SJSA1 (cell line): ENCODE measurements at places on chromosomes 6 and 20. TPM values are rescaled to one million over a fixed set of nuclear protein-coding genes. Genes with fewer than 3 reads are reported as not detected.

OR2B6 gene
- not detected in 2 replicates for total RNA-seq

APCDD1L gene
- 0.24 TPM in 1 of 2 replicates, not detected in the other for total RNA-seq

SOX12 gene
- total RNA-seq, result 3.6 TPM in 2 replicates

ENPP4 gene
- total RNA-seq, result 12.6 and 14.3 TPM in 2 replicates

TP53TG5 gene
- not detected in 2 replicates for total RNA-seq

CARMIL1 gene
- total RNA-seq, result 21.2 and 22.2 TPM in 2 replicates

GRCh38 chr6:142566628-142567396 is 265.0 kb downstream of the ADGRG6 start:
- no peak for DNase-seq

- DNase-seq, result no peak
Measured at GRCh38 chr20:25509084-25509483, 76.2 kb downstream of the NINL start.

- DNase-seq, result no peak
Measured at GRCh38 chr20:62430866-62431447, 3.6 kb upstream of the RBBP8NL start.

DNA sequence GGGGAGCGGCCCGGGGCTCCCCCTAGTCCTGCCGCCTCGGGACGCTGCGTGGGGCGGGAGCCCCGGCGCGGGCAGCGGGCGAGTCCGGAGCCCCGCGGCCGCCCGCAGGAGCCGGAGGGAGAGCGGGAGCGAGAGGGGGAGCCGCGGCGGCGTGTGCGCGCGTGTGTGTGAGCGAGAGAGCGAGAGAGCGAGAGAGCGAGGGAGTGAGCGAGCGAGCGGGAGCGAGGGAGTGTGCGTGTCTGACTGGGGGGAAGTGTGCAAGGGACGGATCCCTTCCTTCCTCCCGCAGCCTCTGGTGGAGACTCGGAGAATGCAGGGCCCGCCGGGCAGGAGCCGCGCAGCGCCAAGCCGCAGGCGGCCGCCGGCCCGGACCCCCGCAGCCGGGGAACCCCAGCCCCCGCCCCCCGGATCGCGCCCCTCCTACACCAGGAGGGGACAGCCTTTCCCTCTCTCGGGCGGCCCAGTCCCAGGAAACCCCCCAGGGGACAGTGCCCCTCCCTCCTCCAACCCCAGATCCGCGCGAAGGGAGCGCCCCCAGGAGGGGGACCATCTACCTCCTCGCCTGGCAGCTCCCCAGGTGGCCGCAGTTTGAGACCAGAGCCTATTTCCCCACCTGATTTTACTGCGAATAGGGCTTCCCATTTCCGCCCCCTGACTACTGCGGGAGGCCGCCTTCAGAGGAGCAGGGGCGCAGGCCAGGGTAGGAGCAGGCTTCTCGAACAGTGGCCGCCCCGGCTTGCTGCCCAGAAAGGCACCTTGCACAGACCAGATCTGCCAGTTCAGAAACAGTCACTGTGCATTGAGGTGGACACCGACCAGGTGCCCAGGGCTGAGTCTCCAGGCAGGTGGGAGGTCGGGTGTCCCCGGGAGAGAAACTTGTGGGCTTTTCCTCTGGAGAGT is at the start of gene CDH22:
CDH22 (minus strand) TSS at position 241 of the 900 bp plus-strand sequence. CDS start 57,204 bp downstream, outside the sequence.
- no peak for DNase-seq

DNA sequence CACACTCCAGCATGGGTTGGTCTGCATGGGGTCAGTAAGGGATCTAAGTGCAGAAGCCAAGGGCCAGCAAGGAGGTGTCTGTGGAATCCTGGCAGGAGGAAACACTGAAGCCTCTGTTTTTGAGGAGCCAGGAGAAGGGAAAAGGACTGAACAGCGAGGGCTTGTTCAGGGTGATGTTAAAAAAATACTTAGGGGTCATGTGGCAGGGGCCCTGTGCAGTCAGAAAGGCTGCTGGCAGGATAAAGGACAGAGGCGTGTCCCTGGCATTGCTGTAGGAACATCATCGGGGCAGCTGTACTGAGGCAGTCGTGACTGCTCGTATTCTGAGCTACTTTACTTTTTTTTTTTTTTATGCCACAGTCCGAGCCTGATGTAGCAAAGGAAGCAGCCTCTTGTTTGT is 127.1 kb upstream of the ZFP64 start:
- no peak for DNase-seq

DNA sequence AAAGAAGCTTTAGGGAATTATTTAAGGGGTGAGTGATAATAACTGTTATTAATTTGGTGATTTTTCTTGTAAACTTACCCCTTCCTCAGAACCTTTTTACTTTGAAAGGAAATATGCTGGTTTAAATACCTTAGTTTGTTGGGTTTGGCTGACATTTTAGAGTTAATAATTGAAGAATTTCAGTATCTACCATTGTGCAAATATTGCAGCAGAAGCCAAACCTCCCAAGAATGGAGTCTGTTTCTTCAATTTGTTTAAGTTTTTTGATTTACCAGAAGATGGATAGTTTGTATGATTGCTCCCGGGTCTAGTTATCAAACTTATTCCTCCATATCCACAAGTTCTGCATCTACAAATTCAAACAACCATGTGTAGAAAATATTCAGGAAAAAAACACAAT is 77.1 kb downstream of the ATRN start:
- no peak for DNase-seq

DNA sequence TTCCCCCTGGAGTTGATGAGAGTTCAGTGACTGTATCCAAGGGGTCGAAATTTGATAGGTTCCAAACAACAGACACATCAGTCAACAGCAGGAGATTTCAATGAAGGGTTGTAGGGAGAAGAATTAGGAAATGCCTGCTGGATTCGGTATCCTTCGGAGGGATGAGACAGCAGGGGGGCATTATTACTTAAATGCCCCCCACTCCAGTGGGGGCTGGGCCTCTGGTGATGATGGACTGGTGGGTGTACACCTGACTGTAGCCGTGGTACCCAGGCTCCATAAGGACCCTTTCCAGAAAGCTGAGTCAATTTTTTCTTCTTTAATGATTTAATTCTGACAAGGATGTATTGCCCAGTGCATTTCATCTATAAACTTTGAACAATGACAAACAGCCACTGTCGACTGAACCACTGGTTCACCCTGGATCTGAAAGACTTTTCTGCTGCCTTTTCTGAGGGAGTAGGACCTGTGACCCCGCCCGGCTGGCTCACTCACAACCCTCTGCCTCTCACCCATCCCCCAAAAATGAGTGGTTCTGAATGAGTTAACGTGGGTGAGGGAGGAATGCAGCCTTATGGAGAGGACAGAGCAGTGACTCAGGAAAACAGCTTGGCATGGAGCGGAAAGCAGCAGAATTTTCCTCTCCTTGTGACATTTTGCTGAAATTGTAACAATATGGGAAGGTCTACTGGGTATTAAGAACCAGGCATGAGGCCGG is 41.0 kb downstream of the ZMYND8 start:
- DNase-seq, result peak; percentile 89

GRCh38 chr20:56940466-56940865 is 311.4 kb downstream of the TFAP2C start:
- DNase-seq, result no peak

DNA sequence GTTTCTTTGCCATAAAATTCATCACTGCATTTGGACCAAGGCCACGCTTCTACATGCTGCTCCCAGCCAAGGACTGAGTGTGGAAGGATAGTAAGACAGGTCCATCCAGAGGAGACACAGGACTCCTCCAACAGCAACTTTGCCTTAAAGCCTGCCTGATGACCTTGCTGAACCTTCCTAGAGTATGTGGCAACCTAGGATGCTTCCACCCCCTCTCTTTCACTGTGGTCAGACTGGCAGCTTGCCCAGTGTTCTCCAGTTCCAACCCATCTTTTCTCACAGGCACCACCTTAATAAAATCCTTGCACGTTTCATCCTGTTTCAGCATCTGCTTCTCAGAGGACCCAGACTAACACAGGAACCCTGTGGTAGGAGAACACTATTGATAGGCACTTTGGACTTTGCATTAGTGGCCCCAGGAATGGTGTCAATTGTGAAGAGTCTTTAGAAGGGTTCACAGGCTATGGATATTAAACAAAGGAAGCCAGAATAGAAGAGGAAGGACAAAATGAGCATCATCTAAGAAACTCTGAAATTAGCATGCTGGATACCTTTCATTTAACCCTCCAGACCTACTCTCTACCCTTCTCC is 2.4 kb upstream of the PKHD1 start:
- no peak for DNase-seq

DNA sequence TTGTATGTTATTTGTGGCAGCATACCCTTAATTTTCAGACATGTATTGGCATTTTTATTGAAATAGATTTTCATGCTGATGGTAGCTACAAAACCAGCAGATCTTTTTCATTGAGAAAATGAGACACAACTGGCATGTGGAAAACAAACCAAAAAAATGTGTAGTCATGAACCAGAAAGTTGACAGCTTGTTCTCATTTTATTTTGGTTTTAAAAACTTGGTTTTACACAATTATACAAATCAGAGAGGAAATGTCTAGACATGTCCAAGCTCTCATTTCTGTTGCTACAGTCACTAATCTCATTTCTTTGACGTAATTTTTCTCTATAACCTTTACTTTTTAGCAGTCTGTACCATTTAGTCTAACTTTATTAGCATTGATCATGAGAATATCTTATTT is 85.4 kb downstream of the GRIK2 start:
- DNase-seq, result no peak

- no peak for DNase-seq
Measured at GRCh38 chr20:57890202-57890800, 180.5 kb upstream of the PMEPA1 start.

DNA sequence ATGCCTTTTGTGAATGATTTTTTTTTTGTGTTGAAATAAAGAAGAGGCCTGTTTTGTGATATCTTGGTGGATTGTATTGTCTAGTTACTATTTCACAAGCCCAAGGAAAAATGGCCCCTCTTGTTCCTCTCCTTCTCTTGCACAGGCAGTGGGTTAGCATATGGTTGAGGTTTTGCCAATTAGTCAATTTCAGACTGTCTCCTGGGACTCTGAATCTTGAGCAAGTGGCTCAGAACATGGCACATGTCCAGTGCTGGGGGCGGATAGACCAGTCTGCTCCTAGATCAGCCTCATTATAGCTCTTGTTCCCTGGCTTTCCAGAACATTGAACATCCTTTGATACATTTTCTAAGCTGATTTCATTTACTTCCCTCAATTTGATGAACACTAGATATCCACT is 589.2 kb downstream of the PHF3 start:
- DNase-seq, result no peak

DNA sequence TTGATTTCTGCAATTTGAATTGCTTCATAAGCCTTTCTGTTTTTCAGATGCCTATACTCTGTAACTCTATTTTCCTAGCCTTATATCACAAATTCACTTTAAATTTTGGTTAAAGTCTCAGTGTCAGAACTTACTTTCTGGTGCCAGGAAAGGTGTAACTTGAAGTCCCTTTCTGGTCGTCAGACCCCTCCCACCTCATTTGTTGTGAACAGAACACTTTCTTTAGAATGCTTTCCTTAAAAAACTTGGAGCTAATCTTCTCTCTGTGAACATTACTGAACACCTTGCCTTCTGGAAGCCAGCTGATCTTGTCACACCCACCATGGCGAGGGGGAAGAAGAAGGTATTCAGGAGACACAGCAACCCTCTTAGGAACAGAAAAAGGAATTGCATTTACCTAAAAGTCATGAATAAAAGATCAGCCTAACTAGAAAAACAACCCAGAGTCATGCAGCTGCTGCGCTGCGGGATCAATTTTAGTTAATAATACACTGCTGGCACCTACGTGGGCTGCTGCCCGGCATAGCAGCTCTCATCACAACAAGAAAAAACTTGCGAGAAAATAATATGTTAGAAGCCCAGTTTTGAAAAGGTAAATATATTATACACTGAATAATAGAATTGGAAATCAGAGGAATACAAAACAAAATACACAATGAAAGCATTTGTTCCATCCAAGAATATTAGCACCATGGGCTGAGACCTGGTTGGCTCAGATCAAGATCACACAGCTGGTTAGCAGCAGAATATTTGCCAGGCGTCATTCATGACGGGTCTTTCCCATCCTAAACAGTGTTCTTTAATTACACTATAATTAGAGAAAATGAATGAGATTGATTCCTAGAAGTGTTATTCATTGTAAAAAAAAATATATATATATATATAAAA is 5.8 kb upstream of the FAM217A start:
- no peak for DNase-seq

GRCh38 chr20:38842026-38842425 is 36.5 kb downstream of the PPP1R16B start:
- no peak for DNase-seq

DNA sequence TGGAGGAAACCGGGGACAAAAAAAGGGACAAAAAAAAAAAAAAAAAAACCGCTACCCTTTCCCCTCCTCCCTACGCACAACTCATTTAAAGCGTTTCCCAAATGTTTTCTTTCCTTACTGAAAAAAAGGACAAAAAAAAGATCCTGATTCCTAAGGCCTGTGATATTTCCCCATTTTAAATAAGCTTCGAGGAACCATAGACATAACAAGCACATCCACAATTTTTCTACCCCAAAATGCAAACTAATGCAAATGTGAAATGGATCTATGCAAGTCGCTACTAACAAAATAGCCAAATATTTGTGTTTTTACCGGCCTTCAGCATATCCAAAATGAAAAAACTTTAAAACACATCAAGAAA is 1.4 kb upstream of the ZNF217 start:
- DNase-seq, result no peak

GRCh38 chr6:138227316-138227781 is 9.1 kb upstream of the PBOV1 start:
- no peak for DNase-seq

GRCh38 chr6:169380493-169380892 is 126.8 kb upstream of the THBS2 start:
- no peak for DNase-seq

DNA sequence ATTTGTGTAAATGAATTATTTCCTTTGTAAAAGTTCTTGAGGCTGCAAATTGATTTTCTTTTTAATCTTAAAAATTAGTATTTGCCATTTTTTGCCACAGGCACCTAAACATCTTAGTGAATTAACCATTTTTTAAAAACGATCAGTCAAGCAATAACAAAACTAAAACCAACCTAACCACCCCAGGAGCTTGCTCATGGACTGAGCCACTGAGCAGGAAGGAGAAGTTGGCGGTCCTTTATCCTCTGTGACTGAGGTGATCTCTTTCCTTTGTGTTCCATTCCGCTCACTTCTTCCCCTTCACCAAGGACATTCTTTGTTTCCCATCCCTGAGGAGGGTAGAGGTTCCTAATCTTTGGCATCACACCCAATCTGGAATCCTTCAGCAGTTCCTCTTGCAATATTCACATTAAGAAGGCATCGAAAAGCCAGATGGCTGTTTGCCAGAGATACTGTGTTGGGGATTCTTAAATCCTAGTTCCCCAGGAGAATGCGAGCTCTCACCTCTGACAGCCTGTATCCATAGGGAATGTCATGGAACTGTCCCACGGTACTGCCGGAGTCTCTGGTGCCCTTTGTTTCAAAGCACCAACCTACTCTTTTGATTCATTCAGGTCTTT is 30.5 kb downstream of the RPRD1B start:
- no peak for DNase-seq
